ENCODE measurements at places on chromosomes 12 and 14. TPM values are rescaled to one million over a fixed set of nuclear protein-coding genes. Genes with fewer than 3 reads are reported as not detected.
A peak's percentile ranks its signal among the peaks of the same experiment; 100 is the strongest.

DNA sequence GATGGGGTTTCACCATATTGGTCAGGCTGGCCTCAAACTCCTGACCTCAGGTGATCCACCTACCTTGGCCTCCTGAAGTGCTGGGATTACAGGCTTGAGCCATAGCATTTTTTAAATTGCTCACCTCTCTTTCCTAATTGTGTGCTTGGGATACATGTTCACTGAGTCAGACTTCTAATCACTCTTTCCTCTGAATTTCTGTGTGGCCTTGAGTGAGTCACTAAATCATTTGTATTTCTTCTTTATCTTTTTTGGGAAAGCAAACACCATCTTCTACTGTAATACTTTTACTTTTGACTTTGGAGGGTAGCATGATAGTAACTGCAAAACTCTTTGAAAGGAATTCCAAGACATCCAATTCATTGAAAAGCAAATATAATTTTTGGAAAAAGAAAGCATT, 60.8 kb downstream of the FLRT2 start:
- no peak for DNase-seq

DNA sequence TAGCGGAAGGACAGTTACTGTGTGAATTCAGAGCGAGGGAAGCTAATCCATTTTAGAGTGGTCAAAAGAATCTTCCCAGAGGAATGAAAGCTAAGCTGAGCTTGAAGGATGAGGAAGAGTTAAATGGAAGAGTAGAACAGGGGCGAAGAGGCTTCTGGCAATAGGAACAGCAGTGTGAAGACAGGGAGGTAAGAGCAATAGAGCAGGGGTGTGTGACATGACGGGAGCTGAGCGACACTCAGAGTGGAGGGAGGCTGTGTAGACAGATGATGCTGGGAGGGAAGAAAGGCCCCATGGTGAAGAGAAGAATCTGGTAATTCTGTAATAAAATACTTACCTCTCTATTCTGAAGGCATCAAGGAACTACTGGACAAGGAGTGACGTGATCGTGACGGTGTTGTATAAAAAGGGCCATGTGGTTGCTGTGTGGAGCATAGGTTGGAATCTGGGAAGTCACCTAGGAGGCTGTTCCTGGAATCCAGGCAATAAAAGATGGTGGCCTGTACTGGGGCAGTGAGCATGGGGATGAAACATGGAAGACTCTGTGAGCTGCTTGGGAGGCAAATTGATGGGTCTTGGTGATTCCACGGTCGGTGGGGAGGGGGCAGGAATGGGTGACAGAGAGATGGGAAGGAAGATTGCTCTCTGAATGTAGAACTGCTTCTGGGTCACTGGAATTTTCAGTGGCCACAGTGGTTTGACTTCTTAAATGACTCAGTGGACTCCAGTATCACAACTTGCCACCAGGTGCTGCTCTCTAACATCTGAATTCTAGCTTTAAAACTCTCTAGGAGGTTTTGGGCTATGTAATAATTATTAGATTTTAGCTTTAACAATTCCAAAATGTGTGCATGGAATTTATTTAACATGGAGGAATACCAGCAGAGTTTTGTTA, 164.1 kb downstream of the ATP23 start:
- no peak for DNase-seq

Gene C12orf54
- not detected for total RNA-seq

DNA sequence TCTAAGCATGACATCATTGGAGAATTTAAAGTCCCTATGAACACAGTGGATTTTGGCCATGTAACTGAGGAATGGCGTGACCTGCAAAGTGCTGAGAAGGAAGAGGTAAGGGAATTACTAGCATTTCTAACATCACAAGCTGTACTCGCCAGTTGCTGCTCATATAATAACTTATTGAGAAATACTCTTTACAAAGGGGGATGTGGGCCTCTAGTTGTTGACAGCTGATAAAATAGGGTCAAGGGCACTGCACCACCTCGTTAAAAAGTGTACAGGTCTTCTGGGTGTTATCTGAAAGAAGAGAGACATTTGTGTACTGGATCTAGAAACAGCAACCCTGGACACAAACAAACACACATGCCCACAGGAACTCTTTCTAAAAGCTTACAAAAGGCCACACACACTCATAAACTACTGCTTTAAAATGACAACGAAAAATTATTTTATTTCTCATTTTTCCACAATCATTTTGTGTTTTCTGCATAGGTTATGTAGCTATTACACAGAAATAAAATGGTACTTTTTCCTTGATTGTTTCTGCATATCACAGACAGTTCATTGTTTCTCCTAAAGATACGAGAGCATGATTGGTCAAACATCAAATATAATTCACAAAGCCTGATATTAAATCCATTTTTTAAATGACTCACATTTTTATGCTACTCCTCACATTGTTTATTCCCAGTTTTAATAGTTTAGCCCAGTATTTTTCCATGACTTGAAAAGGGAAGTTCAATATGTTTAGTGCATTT, 391.1 kb downstream of the PAWR start:
- DNase-seq: no peak

Gene SRRM4
- 0.27 TPM for total RNA-seq

DNA sequence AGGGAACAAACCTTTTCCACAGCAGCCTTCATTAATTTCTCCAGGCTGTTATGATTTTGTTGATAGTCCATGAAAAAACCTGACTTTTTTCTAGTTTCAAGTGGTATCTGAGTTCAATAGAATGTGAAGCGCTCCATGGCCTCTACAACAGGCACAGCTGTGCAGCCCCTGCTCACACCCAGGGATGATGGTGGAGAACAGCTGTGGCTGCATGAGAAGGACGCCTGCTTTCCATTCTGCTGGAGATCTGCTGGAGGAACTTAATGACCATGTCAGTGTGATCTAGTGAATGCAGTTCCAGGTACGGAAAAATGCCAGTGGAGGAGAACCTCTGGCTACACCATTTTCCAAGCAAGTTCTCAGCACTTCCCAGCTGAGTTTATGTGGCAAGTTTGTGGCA, 80.6 kb downstream of the PIWIL1 start:
- no peak for DNase-seq

GRCh38 chr12:120466560-120467315, 2.8 kb downstream of the SRSF9 start:
- DNase-seq: peak; percentile 20

All from thyroid gland (tissue), 4 donors.